Fibroblast of skin of right quadriceps (primary cell): ENCODE measurements at places on chromosomes 4 and X.

- no peak for DNase-seq
These were observed 14.0 kb upstream of the ADAD1 start for GRCh38 chr4:122364700-122365404.

DNA sequence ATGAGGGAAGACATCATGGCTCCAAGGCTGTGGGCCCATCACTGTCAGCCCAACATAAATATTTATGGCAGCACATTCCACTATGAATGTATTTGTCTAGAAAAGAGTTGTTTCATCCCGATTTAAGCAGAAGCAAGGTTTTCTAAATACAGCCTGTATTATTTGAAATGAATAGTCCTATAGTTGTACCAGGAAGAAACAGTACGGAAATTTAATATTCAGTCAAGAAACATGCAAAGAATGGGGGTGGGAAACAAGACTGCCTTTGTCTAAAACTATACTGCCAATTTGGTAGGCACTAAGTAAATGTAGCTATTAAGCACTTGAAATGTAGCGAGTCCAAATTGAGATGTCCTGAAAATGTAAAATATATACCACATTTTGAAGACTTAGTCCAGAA, 69.1 kb downstream of the MOSPD2 start:
- DNase-seq = no peak

DNA sequence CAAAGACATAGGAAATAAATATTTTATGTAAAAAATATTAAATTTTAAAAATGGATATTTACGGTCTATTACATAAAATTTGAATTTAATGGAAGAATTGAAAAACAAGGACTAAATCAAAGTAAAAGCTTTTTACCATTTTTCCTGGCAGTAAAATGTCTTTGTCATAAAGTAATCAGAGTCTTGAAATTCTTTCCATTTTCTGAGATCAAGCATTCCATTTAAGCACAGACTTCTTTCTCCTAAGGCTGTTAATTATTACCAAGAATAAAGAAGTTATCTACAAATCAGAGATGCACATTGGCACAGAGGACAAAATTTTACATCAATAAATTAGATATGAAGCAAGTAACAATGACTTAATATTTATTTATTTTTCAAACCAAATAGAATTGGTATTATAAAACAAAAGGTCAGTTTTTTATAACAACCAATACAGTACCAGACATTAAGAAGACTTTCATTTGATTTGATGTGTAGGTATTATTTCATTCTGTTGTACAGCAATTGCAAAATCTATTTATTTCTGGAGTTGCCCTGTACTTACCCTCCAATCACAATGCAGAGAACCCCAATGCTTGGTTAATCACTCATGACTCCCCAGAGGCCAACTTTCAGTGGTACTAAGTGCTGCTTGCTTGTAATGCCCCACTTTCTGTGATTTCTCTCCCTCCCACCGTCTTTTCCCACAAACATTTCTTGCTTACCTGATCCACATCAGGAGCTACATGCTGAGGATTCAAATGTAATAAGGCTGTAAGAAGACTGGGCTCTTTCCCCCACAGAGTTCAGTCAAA, 254.6 kb downstream of the GASK1B start:
- no peak for DNase-seq

DNA sequence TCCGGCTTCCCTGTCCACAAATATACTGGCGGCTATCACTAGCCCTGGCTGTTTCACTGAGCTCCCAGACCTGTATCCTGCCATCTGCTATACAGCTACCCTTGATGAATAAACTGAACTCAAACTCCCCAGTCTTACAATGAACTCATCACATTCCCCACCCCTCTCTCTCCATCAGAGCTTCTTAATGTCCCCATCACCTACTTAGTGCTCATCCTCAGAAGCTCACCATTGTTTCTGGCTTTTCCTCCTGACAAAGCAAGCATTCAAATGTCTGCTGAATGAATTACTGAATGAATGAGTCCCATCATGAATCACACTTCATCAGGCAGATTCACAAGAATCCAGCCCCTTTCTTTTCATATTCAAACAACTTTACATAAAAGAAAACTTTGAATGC, 5.7 kb upstream of the DGAT2L6 start:
- DNase-seq = peak; percentile 1

DNA sequence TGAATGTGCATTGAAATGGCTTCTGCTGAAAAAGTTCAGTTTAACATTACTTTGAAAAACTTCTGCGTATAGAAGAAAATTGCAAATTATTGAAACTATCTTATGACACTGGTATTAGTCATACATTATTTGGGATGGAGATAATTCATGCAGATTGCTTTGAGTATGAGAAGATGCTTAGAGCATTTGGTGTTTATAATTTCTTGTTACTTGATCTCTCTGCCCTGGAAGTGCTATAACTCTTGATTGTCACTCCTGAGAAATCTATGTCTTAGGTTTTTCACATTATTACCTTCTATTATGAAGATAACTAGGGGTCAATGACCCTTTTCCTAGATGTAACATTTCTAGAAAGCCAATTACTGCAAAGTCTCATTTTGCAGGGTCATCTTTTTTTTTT, 36.4 kb downstream of the TMEM131L start:
- DNase-seq = peak; percentile 63

DNA sequence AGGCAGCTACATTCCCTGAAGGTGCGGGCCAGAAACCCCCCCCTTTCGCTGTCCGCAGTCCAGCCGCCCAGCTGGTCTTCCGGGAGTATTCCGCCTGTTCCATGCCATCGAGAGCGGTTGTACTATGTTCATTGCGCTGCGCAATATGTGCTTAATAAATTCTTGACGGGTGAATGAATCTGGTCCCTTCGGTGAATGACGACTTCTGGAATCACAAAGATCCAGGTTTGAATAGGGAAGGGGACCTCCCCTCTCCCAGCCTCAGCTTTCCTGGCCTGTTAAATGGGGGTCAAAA, 777 bp upstream of the TFE3 start:
- no peak for DNase-seq

DNA sequence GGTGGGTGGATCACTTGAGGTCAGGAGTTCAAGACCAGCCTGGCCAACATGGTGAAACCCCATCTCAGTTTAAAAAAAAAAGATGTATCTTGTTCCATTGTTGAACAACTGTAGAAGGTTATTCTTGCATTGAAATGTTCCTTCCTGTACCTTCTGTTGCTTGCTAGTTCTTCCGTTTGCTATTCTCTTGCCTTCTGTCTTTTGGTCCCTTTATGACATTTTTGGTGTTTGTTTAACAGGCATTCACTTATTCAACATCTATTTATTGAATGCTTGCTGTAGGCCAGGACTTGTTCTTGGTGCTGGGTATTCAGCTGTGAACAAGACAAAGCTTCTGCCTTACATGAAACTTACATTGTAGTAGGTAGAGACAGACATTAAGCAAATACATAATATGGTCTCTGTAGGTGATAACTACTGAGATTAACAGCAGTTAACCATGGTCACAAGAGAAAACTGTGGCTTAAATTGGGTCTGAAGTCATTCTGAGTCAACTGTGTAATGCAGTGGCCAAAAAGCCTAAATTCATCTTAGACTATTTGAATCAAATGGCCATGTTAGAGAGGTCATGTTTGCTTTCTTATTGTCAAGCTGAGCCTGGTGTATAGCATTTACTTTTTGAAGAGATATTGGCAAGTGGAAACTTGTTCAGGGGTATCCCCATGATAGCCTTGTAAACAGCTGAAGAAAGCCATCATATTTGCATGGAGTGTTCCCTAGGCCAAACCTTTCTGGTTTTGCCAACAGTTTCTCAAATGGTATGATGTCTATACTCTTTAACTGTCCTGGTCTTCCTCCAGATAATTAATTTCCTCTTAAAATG, 35.6 kb downstream of the GAB1 start:
- DNase-seq = no peak

GRCh38 chr4:173682609-173683008, 152.6 kb upstream of the HAND2 start:
- DNase-seq = no peak

- DNase-seq = peak; percentile 25
These were observed 62.4 kb downstream of the TRAPPC11 start for GRCh38 chr4:183721207-183722081.

DNA sequence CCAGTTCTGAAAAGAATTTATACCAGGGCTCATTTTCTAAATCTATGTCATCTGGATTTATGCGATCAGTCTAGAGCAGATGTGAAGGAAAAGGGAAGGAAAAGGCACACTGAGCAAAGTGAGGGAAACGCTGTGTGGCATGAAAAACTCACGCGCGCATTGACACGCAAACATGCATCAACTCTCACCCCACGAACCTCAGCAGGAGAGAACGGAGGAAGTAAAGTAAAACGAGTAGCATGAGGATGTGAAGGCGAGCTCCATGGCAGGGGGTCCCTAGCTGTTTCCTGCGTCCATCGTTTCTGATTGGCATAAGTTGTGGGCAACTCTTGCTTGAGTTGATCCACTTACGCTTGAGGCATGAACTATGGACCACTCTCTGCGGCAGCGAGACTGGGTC, 102.8 kb upstream of the PDLIM3 start:
- no peak for DNase-seq

DNA sequence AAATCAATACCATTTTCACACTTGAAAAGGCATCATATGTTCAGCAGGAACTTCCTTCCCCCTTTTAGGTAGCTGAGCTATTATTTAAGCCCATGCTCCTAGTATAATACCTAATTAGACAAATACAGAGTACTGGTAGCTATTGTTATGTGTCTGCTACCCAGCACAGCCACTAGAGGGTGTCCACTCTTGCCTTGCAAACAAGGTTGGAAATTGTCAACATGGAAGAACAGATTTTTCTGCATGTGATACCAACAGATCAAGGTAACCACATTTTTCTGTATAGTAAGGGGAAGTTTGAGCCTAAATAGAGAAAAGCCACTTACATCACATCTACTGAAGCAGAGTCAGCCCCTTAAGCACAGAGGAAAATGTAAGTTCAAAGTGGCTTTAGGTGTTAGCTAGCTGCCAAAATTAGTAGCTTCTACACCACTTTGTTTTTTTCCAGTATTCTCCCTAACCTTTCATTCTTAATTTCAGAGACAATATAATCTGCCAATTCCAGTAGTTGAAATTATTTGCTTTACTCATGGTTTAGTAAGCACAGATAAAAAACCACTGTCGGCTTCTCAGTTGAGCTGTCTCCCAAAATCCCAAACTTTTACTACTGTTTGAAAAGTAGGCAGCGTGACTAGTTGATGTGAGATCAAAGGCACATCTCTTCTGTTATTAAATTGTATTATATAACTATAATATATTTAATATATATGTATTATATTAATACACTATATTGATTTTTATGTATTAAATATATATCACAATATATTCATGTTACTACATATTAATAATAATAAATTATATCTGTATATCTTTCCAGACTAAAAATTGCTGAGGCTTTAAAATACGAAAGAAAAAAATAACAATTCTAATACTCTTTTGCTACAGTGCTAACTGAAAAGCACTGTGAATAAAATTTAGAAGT, 38.2 kb downstream of the EDNRA start:
- peak; percentile 71 for DNase-seq

GRCh38 chrX:133923548-133923947, 61.8 kb downstream of the GPC3 start:
- DNase-seq = no peak

GRCh38 chr4:76266627-76267026, 15.1 kb downstream of the FAM47E start:
- DNase-seq = no peak

- DNase-seq = no peak
These were observed 56.5 kb upstream of the C4orf50 start for GRCh38 chr4:6074758-6075157.

DNA sequence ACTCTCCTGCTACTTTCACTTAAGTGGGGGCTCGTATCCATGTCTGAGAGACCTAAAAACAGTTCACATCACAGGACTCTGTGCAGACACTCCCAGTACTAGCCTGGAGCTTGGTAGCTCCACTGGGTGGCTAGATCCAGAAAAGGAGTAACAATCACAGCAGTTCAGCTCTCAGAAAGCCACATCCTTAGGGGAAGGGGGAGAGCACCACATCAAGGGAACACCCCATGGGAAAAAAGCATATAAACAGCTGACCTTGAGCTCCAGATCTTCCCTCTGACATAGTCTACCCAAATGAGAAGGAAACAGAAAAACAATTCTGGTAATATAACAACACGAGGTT, 175.8 kb downstream of the FAM13A start:
- DNase-seq = no peak
